ENCODE measurements at places on chromosomes 5 and 9.

GRCh38 chr5:147539053-147539452 is 29.2 kb upstream of the DPYSL3 start:
- no peak for DNase-seq

DNA sequence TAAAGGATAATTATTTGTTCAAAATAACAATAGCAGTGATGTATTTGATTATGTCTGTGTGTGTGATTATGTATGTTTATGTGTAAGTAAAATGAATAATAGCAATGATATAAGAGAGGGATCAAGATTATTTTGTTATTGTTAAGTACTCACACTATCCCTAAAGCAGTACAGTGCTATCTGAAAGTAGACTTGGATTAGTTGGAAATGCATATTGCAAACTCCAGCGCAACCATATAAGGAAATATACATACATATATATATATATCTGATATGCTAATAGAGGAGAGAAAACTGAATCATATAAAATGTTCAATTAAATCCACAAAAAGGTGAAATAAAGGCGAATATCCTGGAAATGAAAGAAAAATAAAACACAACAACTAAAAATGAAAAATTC is 268.4 kb downstream of the HINT1 start:
- DNase-seq: no peak

- DNase-seq: no peak
Measured at GRCh38 chr5:62506659-62507460, 71.8 kb upstream of the LRRC70 start.

DNA sequence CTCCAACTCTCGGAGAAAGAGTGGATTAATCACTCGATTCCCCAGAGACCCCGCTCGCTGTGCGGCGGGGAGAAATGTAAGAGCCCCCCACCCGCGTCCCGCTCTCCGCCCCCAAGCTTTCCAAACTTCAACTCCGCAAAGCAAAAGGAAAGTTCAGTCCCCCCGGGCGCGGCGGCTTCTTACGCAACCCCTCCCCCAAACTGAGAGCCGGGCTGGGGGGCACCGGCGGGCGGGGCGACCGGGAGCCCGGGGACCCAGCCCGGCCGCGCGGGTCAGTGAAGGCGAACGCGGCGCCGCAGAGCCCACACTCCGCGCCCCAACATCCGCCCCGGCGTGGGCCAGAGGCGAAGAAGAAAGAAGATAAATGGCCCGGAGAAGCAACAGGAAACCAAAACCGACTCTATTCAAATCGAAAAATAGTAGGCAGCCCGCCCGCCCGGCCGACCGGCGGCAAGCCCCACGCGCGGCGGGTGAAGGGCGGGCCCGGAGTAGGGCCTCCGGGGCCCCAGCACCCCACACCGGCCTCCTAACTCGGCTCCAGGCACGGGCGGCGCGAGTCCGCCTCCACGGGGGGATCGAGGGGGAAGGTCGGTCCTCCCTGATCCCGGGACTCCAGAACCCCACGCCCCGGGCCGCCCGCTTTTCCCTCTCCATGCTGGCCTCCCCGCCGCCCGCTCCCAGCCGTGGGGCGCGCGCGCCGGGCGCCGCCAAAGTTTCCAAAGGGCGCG is 720 bp downstream of the NOTCH1 start:
- DNase-seq: no peak

GRCh38 chr5:172508471-172509404 is 54.4 kb upstream of the SH3PXD2B start:
- no peak for DNase-seq

DNA sequence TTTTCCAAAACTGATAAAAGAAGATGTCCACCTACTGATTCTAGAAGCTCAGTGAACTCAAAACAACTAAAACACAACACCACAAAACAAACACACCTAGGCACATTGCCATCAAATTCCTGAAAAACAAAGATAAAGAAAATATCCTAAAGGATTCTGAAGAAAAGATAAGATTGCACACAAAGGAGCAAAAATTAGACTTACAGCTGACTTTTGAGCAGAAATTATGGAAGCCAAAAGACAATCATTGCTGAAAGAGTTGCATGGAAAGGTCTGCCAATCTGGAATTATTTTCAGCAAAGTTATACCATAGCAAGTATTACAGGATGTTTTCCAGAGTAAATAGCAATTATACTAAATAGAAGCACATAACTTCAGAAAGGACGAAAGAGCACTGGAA is 128.2 kb upstream of the IRX2 start:
- DNase-seq: no peak

DNA sequence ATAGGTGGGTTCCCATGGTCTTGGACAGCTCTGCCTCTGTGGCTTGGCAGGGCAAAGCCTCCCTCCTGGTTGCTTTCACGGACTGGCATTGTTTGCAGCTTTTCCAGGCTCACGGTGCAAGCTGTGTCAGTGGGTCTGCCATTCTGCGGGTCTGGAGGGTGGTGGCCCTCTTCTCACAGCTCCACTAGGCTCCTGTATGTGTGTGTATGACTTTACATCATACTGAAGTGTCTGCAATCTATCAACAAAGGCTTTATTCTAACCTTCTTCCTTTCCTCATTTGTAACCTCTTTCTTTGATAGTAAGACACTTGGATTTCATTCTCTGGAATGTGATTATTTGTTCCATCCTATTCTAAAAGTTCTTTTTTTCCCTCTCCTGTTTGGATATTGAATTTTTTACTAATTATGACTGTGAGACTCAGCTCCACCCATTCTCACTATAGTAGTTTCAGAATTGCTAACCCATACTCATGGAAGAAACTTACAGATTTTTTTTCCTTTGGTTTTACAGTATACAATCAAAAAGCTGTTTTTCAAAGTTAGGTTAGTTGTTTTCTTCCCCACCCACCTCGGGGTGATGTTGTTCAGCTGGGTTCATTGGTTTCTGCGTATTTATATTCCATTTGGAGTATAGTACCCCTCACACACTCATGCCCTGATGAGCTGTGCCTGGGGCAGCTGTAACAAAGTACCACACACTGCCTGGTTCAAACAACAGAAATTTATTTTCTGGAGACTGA is 144.6 kb upstream of the OTULINL start:
- no peak for DNase-seq

DNA sequence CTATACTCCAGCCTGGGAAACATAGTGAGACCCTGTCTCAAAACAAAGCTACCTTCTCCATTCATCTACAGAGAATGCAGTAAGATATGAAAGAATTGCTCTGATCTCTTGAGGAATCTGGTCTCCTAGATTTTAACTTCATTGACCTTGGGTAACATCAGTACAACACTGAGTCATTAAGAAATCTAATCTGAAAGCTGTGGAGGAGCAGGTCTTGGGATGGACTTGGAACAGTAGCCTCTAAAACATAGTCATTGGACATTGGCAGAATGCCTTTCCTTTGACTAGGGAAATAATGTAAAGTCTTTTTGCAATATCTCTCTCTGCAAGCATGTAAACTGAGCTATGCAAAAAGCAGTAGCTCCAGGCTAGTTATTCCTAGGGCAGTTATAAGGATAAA is 58.1 kb downstream of the KCNN2 start:
- no peak for DNase-seq

Data from hematopoietic multipotent progenitor cell treated with erythropoietin and hydrocortisone succinate and interleukin-3 and kit ligand, for 17 days (in vitro differentiated cells).